GM12878 (cell line): ENCODE measurements at places on chromosomes 2 and 18.

GRCh38 chr2:130332271-130333073 is 10.2 kb upstream of the IMP4 start:
- DNase-seq: no peak

DNA sequence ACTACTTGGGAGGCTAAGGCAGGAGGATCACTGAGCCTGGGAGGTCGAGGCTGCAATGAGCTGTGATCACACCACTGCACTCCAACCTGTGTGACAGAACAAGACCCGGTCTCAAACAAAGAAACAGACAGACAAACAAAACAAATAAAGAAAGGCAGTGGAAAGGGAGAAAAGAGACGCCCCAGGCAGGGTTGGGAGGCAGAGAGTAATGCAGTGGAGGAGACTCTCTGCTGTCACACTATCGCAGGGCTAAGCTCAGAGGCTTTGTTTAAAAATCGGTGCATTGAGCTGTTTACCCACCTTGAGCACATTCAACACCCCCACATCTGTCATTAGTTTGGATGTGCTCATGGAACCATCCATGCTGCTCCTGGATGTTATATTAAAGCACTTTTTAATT is 84.2 kb upstream of the RMP24 start:
- DNase-seq: no peak

DNA sequence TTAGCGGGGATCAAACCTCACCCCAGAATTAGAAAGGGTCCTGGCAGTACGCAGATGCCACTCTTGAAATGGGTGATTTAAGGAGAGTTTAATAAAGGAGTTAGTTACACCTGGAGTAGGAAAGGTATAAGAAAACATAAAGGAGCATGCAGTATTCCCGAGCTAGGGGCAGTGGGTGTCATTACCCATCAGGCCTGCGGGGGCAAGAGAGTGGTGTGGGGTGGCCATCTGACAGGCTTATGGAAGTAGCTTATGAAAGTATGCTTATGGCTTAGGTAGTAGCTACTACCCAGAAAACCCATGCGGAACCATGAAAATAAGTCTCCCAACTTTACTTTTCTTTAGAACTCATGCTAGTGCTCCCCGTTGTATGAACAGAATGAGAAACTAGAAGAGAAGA is 568.9 kb upstream of the ACVR2A start:
- DNase-seq: no peak

DNA sequence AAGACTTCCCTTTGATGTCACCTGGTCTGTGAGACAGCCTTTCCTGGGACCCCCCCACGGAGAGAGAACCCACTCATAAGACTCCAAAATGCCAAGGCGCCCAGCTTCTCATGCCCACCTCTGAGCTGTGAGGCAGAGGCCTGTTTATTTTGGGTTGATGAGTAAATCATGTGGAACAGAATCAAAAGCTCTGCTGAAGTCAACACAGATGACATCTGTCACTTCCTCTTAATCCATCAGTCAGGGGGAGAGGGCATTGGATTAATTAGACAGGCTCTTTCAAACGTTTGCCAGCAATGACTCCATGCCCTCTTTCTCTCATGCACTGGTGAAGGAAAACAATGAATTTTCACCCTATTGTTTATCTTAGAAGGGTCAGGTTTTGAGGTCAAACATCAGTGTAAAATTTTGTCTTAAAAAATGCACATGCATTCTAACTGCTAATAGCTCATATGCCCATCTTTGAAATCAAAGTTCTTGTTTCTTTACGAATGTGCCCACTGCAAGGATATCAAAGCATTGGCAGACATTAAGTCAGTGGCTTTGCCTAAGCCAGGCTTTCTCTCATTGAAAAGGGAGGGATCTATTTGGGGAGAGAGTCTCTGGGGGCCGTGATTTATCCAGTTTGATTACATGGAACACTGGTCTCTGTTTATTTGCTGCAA is 184.1 kb downstream of the ACKR3 start:
- DNase-seq: no peak
